Thymus (tissue), 14 donors: ENCODE measurements at places on chromosomes 4 and X. TPM values are rescaled to one million over a fixed set of nuclear protein-coding genes. Genes with fewer than 3 reads are reported as not detected.

- no peak for DNase-seq
These were observed 32.4 kb upstream of the REPS2 start for GRCh38 chrX:16914058-16914457.

TBC1D9 gene
- polyA plus RNA-seq: 10.7 TPM

GRCh38 chr4:26074712-26075430 is 160.9 kb downstream of the SMIM20 start:
- no peak for DNase-seq

PPBP gene
- 3.7 TPM for polyA plus RNA-seq

RHOXF1 gene
- polyA plus RNA-seq: 0.39 TPM

DNAJB14 gene
- 18.5 TPM for polyA plus RNA-seq

RAB28 gene
- 21.2 TPM for polyA plus RNA-seq

ENPP6 gene
- polyA plus RNA-seq: 1.1 TPM
